Fibroblast of upper back skin (primary cell): ENCODE measurements at places on chromosomes 1 and 21.

DNA sequence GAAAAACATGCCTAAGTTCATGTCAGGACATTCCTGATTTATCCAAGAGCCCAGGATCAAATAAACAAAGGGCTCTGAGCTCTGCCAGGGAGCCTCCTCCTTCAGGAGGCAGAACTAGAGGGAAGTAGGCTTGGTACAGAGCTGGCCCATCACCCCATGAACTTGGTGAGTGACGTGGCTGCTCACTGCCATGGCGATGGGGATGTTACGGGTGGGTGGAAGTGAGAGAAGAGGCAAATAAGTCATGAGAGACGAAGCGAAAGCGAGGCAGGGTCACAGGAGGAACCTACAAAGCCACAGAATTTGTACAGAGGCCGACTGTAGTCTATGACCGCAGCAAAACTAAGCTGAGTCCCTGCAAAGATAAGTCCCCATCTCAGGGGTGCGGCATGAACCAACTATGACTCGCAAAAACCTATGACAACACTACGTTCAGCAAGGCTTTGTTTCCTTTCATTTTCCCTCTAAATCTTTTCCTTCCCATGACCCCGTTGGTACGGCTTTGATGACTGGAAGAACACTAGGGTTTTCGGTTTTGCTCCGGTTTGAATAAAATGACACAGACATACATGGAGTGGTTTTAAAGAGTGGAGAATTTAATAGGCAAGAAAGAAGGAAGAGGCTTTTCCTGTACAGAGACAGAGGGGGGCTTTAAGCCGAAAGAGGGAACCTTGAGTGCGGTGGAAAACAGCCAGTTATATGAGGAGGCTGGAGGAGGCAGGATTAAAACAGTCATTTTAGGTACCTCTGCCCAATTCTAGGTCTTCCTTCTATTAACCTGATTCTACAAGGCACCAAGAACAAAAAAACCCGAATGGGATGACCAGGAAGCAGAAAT is 74.1 kb downstream of the CD46 start:
- no peak for DNase-seq

DNA sequence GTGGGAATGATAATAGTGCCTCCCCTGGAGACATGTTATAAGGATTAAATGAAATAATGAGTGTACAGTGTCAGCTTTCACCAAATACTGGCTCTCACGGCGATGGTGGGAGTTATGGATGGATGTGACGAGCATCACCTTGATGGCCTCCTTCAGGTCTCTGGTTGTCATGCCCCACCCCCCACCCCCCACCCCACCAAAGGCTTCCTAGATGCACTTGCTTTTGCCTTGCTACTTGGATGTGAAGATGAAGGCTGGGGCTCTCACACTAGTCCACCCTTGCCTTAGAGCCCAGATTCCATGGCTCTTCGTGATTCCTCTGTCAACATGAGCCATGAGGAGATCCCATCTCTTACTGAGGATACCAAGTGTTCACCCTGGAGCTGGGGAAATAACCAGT is 412.3 kb downstream of the NPHP4 start:
- DNase-seq = no peak

GRCh38 chr1:66925944-66926343 is 1.2 kb downstream of the MIER1 start:
- DNase-seq = no peak

GRCh38 chr1:25978403-25978802 is 19.5 kb downstream of the PAFAH2 start:
- DNase-seq = no peak

- no peak for DNase-seq
These were observed 426.7 kb downstream of the RWDD3 start for GRCh38 chr1:95660736-95661135.

DNA sequence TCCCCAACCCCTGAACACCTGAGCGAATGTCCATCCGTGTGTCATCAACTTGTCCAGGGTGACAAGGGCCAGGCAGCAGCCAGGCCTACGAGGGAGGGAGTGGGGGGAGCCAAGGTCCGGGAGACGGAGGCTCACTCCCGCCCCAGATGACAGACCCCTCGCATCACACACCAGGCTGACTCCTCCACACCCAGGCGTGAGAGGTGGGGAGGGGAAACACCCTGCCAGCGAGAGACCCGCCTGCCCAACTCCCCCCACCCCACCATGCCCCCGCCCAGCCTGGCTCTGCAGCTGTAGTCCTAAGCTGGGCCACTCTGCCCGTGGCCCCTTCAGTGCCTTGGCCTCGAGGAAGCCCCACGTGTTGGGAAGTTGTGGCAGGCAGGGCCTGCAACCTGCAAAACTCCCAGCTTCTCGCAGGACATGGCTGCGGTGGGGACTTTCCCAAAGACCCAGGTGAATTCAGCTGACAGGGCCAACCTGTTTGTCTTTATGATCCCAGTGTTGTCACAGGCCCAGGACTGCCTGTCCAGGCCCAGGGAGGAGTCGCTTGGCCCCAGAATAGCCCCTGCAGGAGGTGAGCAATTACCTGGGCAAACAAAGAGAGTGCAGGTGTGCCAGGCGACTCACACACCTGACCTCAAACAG is 62.9 kb downstream of the RIPK4 start:
- DNase-seq = no peak

DNA sequence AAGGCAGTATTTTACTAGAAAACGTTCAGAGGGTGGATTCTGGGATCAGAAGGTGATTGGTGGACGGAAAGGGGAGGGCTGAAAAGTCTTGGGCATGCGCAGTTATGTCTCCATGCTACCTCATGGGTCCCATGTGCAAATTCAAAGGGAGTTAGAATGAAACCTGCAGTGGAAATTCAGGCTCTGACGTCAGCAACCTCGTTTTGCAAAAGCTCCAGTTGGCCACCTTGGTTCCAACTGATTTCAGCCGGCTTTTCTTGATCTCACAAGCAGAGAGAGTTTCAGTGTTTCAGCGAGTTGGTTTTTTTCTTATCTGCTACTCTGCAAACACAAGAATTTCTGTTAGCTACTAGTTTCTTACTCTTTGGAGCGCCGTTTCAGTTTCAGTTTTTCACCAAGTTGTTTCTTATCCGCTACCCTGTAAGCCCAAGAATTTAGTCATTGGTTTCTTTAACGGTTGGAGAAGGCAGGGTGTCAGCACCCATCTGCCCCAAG is 69.8 kb upstream of the PGBD5 start:
- DNase-seq = no peak

DNA sequence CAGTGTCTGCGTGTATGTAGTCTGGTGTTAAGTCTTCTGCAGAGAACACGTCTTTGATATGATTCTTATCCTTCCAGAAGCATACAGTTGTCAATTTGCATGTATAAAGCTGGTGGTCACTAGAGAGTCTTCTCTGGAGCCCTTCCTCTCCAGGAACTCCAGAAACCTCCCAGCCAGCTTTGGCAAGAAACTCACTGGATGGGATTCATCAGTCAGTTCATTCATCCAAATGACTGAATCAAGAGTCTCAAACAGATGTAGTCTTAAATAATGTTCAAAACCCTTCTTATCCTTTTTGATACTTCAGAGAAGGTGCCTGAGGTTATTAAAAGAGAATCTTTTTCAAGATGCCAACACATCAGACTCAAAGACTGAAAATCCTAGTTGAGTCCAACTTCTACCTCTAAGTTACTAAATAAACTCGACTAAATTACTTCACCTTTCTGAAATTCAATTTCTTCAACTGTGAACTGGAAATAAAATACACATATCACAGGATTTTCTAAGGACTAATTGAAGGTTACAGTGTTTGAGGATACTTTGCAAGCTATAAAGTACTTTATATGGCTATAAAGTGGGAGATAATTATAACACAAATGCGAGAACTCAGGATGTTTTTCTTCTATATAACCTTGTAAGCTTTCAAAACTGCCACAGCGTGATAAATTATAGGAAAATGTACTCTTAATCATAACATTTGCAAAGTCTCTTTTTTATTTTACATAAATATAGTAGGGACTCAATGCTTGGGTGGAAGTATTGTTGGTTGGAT is 252.4 kb downstream of the FGGY start:
- DNase-seq = no peak

DNA sequence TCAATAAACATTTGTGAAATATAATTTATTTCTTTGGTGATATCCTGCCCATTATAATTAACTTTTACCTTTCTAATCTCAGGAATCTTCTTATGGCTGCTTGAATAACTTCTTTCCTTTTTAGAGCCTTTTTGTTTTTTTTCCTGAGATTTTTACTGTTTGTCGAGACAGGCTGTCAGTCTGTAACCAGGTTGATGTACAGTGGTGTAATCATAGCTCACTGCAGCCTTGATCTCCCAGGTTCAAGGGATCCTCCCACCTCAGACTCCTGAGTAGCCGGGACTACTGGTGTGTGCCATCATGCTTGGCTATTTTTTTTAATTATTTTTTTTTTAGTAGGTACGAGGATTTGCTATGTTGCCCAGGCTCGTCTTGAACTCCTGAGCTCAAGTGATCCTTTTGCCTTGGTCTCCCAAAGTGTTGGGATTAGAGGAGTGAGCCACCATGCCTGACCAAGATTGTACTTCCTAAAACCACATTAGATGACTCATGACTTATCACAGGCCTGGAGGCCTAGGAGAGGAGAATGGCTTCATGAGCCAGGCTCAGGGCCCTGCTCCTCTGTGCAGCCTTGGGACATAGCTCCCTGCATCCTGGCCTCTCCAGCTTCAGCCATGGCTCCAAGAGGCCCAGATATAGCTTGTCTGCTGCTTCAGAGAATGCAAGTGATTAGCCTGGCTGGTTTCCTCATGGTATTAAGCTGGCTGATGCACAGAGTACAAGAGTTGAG is 48.6 kb downstream of the CTH start:
- peak; percentile 55 for DNase-seq

DNA sequence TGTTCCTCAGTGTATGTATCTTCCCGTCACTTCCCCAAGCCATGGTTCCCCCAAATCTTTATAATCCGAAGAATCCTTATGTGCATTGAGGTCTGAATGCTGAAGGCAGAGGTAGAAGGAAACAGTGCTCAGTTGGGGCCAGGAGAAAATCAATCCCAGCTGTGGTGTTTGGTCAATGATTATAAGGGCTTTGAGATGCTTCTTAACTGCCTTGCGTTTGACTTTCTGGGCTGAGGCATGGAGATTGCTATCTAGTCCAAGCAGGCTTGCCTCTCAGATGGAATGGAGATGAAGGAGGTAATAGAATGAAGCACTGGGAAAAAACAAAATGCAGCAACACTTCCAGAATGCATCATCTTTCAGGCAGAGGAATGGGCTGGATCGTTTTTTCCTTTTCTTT is 3.6 kb upstream of the MAP1LC3C start:
- peak; percentile 36 for DNase-seq

DNA sequence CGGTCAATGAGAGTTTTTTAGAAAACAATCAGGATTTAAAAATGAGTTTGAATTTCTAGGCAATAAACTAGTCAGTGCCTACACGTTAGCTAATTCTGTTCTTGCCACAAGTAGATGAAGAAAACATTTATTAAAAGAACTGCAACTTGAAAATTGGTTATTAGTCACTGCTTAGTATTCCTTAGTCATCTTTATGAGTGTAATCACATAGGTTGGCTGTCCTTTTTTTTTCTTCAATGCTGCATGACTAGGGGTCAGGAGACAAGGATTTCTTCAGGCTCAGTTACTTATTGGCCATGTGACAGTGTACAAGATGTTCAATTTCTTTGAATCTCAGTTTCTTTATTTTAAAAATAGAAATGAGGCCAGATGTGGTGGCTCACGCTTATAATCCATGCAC is 17.1 kb downstream of the SOAT1 start:
- DNase-seq = peak; percentile 74

GRCh38 chr1:153505576-153505975 is 30.2 kb downstream of the S100A6 start:
- DNase-seq = peak; percentile 22

- no peak for DNase-seq
These were observed 8.9 kb downstream of the CITED4 start for GRCh38 chr1:40853113-40853884.

- DNase-seq = peak; percentile 100
These were observed 17.8 kb downstream of the SLFNL1 start for GRCh38 chr1:41003640-41004220.

DNA sequence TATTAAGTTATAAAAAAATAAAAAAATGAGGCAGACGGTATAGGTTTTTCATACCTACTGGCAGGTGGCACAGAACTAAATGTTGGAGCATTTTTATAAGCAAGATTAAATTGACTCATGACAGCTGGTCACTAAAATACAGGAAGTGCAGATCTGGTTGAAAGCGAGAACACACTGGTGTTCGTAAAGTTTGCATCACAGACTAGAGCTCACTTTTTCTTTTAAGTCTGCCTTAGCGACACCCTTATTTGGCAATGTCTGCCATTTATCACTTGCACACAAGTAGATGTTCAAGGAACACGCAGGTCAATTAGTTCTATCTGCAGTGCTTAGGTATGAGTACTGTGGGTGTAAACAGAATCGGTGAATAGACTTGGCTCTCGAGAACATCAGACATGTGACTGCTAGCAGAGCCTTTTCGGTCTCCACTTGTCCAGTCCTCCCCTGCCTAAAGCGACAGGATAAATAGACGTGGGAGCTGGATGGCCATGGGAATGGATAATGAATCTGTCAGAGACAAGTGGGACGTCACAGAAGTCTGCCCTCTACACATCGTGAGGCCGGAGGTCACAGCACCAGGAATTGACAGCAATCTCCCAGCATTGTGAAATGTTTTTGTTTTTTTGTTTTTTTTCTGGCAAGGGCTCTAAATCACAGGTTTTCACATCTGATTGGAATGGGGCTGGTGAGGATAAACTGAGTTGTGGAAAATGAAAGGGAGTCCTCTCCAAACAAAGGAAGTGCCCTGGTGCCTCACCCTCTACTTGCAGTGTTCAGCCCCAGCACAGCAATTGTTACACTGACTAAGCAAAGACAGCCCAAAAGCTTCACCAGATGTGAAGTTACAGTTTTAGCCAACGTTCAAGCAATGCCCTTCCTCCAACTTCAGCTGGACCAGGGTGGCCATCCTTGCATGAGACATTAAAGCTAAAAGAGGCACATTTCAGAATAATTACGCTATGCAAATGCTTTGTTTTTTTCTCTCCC is 248.9 kb downstream of the NTNG1 start:
- peak; percentile 5 for DNase-seq

DNA sequence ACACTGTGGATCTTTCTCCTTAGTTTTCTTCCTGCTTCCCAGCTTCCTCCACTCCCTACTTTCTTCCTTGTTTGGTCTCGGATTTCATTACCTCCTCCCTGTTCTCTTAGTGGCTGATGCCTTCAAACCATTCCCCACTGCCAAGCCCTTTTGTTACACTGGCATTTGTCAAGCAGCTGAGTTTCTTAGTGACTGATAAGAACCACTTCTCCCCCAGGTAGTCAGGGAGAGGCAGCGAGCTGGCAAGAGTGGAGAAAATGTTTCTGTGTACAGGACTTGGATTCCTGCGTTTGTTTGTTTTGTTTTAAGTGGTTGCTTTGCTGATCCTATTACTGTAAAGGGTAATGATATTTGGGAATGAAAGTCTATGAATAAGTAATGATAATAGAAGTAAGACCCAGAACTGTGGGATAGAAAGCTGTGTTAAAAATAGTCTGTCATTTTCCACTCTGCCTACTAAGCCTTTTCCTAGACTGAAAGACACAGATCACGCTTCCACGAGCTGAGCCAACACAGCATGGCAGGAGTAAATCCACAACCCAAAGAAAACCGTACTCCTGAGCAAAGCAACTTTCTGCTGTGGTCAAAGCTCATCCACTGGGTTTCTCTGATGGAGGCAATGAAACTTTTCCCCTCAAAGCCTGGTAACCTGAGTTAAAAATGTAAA is 10.1 kb upstream of the SERTAD4 start:
- no peak for DNase-seq
